ENCODE measurements at places on chromosomes 3 and 15.
A peak's percentile ranks its signal among the peaks of the same experiment; 100 is the strongest.

DNA sequence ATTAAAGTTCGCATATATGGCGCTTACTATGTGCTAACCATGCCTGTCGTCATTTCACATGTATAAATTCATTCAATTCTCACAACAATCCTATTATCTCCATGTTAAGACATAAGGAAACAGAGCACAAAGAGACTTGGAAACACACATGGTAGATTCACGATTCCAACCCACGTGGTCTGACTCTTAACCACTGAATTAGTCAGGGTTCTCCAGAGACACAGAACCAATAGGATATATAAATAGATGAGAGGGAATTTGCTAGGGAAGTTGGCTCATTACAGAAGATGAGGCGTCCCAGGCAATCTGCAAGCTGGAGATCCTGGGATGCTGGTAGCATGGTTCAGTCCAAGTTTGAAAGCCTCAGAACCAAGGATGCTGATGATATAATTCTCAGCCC, 765.3 kb downstream of the TBL1XR1 start:
- DNase-seq: no peak

DNA sequence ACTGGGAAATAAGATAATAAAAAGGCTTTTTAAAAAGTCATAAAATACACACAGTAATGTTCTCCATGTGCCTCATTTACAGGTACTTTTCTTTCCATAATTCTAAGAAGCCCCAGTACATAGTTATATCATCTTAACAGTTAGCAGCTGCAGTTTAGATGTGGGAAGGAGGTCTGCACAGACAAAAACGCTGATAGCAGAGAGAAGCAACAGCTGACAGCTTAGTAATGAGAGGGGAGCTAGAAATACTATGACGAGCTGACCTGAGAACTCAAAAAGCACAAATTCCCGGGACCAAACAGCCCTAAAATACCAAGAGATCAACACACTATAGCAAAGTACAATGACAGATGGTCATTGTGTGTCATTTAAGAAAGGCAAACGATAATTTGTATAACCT, 36.7 kb upstream of the ARHGEF3 start:
- DNase-seq: no peak

- DNase-seq: peak; percentile 77
Measured at GRCh38 chr3:37526511-37526910, 335.2 kb upstream of the CTDSPL start.

GRCh38 chr3:150975992-150976368, 3.5 kb upstream of the CLRN1 start:
- no peak for DNase-seq

- DNase-seq: no peak
Measured at GRCh38 chr15:100783291-100783690, 96.3 kb upstream of the ALDH1A3 start.

- no peak for DNase-seq
Measured at GRCh38 chr3:147431751-147432150, 22.6 kb downstream of the ZIC1 start.

- no peak for DNase-seq
Measured at GRCh38 chr3:128408693-128409623, 57.7 kb downstream of the DNAJB8 start.

- DNase-seq: no peak
Measured at GRCh38 chr3:127613406-127613805, 15.2 kb downstream of the MCM2 start.

GRCh38 chr15:77507911-77508310, 87.2 kb downstream of the HMG20A start:
- DNase-seq: peak; percentile 56

DNA sequence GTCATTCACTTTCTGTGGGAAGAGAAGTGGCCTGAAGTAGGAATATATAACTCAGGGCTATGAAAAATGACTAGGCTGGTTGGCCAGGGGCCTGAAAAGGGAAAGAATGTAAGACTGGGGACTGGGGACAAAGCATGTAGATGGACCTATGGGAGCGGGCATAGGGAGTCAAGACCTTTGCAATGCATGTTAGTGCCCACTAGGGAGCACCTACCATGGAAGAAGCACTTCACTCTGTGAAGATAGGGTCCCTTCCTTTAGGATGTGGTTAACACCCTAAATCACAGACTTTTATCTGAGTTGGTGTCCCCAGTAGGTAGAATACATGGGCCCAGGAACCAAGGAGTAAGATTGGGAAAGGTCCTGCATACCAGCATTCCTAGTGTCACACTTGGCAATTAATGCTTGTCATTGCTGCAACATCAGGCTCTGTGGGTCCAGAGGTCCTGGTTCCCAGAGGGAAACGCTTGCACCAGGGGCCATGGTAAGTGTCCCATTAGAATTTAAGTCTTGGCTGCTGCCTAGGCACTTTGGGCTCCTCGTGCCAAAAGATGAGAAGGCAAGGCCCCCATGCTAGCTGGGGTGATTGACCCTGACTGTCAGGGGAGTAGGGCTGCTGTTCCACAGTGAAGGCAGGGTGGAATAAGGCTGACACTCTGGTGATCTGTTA, 79.6 kb downstream of the CRYGS start:
- DNase-seq: no peak

DNA sequence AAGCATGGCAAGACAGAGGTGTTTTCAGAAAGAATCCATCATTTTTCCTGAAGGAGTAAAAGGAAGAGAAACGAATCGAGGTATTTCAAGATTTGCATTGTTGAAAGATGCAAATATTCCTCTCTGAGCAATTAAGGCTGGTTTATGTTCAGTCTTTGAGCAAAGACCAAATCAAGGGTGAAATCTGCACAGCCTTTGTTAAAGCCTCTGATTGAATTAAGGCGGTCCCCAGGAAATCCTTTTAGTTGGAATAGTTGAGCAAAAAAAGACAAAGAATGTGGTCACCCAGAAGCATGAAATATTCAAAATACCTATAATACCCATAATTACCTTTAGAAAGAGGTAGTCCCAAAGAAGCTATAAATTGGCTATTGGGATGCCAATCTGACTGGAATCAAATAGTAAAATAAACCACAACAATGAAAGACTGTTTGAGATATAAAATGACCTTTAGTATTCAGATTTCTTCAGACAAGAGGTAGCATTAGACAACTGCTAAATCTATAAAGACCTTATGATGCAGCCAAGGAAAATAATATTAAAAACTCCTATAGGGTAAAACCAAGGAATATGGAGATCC, 1218.1 kb downstream of the ROBO2 start:
- no peak for DNase-seq

DNA sequence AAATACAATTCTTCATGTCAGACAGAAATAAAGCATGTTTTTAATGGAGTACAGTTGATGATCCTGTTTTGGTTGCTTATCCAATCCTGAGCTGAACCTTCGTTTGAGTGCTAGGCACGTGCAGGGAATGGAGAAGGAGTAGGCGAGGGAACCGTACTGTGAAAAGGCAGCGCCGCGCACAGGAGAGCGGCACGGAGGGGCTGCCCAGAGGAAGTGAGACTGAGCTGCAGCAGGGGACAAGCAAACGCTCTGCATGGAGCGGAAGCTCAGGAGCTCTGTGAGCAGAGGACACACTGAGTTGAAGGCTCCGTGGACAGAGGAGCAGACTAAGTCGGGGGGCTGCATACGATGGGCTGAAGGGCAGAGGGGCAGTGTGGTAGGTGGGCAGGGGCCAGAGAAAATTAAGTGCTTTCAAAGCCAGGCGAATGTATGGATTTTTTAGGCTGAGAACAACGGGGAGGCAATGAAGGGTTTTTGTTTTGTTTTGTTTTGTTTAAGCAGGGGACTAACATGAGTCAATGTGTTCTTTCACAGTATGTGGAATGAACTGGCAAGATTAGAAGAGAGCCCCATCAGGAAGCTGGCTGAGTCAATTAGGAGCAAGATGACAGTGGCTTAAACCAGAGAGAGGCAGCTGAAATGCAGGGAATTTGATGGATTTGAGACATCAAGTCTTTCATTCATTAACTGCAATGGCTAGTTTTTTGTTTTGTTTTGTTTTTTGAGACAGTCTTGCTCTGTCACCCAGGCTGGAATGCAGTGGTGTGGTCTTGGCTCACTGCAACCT, 23.8 kb upstream of the TM2D3 start:
- peak; percentile 78 for DNase-seq

DNA sequence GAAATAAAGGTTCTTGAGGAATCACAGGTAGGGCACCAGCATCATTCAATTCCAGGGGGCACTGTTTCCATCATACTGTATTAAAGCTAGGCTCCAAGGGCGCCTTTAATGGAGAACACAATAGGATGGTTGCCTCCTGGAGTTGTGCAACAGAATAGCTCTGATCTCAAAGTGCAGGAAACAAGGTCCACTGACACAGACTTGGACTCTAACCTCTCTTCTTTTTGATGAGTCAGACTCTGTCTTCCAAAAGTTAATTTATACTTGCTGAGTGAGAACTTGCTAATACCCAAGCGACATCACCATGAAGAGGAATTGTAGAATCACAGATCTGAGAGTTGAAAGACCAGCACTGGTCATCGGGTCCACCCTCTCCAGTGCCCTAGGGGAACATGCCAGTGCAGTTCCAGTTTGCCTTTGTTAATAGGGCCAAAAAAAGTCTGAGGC, 94.4 kb upstream of the PHLDB2 start:
- DNase-seq: no peak

DNA sequence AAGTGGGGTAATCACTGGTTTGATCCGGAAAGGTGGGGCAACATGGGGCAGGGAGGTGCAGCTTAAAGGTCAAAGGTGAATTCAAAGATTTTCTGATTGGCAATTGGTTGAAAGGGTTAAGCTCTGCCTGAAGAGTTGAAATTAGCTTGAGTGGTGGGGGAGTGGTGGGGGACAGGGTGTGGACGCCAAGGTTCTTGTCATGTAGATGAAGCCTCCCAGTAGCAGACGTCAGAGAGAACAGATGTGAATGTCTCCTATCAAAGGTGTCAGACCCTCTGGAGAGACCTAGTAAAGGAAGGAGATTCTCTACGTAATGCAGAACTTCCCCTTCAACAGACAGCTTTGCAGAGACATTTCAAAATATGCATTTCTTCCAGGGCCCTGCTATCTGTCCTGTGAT, 62.8 kb downstream of the ABCC5 start:
- DNase-seq: no peak

GRCh38 chr3:13525827-13526625, 22.9 kb upstream of the FBLN2 start:
- peak; percentile 62 for DNase-seq

DNA sequence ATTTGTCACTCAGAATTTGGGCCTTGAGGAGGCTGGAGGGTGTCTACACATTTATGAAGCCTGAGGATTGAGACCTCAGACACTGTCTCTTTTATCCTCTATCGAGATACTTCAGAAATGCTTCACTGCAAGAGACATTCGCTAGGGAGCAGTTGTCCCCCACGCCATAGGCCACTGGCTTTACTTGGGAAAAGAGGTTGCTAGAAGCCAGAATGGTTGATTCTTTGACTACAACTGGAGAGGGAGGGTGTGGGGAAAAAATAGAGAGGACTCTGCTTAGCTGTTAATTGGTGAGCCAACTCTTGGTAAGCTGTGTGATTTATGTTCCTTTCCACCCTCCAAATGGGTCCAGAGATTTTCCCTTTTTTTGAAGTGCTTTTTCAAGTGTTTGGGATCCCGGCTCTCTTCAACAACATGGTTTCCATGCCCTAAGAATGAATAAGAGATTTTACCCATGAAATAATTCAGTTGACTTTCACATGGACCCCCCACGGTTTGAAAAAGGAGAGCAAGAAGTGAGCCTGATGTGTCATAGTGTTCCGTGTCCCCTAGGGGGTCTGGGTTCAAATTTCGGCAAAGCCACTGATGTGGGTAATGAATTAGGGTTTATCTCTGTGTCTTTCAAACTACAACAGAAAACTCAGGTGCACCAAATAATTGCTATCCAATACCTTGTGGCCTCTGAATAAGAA, 2.7 kb downstream of the BOC start:
- no peak for DNase-seq

GRCh38 chr3:4849136-4849535, 130.1 kb upstream of the BHLHE40 start:
- DNase-seq: no peak

DNA sequence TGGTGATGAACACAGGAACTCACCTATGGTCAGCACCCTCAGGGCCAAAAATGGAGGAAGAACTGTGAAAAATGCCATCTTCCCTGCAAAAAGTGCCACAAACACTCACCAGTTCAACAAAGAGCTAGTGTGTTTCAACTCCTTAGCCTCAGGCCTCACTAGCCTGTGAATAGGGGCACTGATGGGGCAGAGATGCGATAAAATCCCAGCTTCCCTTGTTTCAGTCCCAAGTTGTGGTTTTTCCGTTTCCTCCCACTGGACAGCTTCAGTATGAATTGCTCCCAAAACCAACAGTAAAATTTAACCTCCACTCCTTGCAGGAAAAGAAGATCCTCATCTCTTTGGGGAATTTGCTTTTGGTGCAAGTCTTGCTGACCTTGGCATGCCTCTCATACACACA, 117.4 kb upstream of the ADAMTS9 start:
- DNase-seq: no peak

DNA sequence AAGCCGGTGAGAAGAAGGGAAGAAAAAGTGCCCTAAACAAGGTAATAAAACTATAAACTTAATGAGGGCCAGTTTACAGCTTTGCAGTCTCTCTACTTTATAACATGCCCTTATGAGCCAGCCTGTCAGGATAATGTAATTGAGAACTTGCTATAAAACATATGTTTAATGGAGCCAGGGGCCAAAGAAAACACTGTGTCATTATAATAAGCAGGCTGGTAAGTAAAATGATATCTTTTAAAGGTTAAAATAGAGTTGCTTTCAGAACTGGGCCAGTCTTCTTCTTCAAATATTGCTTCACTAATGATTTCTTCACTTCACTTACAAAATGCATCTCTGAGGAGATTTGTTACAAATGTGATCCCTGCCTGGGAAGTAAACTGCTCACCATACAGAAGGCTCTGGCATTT, 192.5 kb downstream of the SHOX2 start:
- peak; percentile 12 for DNase-seq

DNA sequence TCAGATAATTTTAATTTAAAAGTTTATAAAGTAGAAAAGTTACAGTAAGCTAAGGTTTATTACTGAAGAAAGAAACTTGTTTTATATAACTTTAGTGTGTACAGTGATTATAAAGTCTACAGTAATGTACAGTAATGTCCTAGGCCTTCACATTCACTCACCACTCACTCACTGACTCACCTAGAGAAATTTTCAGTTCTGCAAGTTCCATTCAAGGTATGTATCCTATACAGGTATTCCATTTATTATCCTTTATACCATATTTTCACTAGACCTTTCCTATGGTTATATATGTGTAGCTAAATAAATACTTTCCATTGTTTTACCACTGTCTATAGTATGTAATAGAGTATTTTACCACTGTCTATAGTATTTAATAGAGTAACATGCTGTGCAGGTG, 33.2 kb upstream of the MME start:
- no peak for DNase-seq

All from GM03348 (cell line).